ENCODE measurements at places on chromosomes 1 and 21.

GRCh38 chr1:24199291-24199900 lies 12.3 kb upstream of the IFNLR1 start:
- peak; percentile 64 for DNase-seq

DNA sequence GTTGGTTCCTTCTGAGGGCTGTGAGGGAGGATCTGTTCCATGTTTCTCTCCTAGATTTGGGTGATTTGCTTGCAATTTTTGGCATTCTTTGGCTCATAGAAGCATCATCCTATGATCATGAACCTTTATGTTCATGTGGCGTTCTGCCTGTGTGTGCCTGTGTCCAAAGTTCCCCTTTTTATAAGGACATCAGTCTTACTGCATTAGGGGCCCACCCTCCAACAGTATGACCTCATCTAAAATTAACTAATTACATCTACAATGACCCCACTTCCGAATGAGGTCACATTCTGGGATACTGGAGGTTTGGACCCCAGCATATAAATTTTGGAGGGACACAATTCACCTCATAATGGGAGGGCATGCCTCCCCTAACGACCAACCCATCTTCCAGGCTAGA lies 12.8 kb upstream of the CAMK1G start:
- no peak for DNase-seq

- no peak for DNase-seq
Measured at GRCh38 chr1:224718470-224719053, 102.4 kb downstream of the CNIH3 start.

GRCh38 chr1:84912726-84913554 lies 19.9 kb upstream of the LPAR3 start:
- DNase-seq: no peak

- DNase-seq: no peak
Measured at GRCh38 chr1:17662296-17662695, 92.8 kb upstream of the ACTL8 start.

GRCh38 chr1:26829184-26829911 lies 2.9 kb downstream of the ZDHHC18 start:
- no peak for DNase-seq

GRCh38 chr1:199269241-199269640 lies 630.4 kb downstream of the PTPRC start:
- DNase-seq: no peak

GRCh38 chr21:44295646-44296045 lies 4.2 kb upstream of the PFKL start:
- no peak for DNase-seq

DNA sequence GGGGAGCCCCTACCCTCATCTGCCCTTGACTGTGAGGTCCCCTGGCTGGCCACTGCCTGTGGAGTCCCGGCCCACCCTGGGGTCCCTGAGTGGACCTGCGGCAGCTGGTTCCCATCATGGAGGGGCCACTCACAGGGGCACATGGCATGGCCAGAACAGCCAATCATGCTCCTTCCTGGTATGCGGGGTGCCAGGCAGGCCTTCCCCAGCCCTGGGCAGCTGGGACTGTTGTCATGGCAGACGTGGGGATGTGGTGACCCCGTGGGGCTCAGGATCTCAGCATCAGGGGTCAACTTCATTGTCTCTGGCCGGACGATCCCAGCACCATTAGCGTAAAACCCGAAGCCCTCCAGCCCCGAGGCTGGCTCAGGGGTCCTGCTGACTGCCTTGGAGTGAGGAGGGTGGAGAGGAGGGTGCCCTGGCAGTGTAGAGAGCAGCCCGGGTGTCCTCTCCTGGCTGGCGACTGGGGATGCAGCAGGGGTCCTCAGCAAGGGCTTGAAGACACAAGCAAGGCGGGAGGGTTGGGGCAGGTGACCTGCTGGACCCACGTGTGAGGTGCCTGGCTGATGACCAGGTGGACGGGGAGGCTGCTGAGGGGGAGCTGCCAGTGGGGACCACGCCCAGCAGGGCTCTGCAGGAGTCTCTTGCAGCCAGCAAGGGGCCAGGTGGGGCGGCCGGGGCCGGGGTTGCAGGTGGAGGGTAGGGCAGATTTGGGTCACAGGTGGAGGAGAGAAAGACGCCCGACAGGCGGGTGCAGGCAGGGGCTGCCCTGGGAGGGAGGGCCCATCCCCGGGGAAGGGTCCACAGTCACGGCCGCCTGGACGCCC lies 45.1 kb downstream of the TRIM11 start:
- DNase-seq: no peak

GRCh38 chr1:198901266-198901665 lies 262.4 kb downstream of the PTPRC start:
- no peak for DNase-seq

- no peak for DNase-seq
Measured at GRCh38 chr1:108057541-108057940, 92.6 kb upstream of the VAV3 start.

DNA sequence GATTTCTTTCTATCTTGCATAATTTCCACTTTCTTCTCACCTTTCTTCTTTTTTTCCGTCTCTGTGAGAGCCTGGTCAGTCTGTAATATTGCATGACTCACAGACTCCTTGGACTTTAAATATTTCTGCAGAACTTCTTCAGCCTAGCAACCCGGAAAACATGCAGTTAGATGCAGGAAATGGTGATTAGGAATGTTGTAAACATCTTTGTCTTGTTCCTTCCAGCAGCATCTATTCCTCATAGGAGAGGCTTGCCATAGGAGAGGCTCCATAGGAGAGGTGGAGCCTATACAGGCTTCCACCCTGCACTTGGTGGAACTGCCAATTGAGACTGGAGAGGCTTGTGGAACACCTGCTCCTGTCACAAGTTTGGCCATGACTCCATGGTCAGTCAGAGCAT lies 10.0 kb downstream of the GBP5 start:
- no peak for DNase-seq

DNA sequence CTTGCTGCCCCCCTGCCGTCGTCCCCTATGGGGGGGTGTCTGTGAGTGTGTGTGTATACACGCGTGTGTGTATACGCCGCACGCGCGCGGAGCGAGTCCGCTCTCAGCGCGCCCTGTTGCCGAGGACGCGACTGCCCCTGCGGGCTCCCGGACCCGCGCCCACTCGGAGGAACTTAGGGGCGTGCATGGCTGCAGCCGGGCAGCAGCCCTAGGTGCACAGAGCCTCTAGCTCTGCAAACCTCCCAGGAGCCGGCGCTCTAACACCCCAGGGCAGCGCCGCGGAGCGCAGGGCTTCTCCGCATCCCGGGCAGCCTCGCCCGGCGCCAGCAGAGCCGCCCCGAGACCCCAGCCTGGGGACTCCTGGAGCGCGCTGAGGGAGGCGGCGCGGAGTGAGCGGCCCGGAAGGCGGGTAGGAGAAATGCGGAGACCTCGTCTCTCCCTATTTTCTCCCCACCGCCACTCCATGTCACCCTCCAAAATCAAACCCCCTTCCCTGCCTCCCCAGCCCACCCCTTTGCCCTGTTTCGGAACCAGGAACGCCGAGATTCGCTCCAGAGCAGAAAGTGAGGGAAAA lies 574 bp downstream of the ITPKB start:
- DNase-seq: peak; percentile 41

- peak; percentile 12 for DNase-seq
Measured at GRCh38 chr1:59903141-59903754, 23.3 kb downstream of the CYP2J2 start.

DNA sequence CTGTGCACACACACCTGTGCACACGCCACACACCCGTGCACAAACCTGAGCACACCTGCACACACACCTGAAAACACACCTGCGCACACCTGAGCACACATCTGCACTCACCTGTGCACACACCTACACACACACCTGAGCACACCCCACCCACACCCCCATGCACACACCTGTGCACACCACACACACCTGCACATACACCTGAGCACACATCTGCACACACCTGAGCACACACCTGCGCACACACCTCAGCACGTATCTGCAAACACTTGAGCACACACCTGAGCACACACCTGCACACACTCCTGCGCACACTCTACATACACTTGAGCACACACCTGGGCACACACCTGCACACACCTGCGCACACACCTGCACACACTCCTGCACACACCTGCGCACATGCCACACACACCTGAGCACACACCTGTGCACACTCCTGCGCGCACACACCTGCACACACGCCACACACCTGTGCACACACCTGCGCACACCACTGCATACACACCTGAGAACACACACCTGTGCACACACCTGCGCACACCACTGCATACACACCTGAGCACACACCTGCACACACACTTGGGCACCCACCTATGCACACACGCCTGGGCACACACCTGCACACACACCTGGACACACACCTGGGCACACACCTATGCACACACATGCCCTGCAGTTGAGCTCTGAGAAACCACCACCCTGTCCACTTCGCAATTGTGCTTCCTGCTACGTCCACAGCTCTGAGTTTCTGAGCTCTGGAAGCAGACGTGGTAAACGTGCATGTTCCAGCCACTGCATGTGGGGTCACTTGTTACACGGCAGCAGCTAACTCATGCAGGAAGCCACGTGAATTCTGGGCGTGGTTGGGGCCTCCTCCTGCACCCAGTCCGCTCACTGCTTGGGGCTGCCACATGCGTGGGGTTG lies 8.0 kb upstream of the C1orf159 start:
- DNase-seq: no peak

- no peak for DNase-seq
Measured at GRCh38 chr1:185337246-185337645, 20.2 kb upstream of the IVNS1ABP start.

DNA sequence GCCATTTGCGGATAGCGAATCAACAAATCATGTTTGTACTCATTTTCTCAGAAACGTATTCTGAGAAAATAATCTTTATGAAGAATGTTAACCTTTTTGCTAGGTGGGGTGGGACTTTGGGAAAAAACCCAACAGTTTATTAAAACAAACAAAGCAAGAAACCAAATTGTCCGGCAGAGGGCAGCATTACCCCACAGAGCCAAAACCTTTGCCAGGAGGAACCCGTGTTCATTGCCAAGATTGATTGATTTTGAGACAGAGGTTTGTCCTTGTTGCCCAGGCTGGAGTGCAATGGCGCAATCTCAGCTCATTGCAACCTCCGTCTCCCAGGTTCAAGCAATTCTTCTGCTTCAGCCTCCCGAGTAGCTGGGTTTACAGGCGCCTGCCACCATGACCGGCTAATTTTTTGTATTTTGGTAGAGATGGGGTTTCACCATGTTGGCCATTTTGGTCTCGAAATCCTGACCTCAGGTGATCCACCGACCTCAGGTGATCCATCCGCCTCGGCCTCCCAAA lies 70.8 kb upstream of the RHOU start:
- DNase-seq: peak; percentile 83

DNA sequence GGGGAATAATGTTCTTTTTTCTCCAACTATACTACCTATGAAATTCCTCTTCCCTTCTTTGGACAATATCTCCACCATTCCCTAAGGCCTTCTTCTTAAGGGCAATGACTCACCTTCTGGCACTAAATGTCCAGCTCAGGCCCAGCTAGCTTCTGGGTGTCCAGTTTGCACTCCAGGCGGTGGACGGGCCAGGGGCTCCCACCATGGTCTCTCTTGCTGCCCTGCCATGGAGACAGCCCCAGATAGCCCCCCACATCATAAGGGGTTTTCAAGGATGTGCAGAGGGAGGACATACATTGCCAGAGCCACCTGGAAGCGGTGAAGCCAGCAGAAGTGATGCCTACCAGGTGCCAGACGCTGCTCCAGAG lies 43.8 kb downstream of the C1orf198 start:
- DNase-seq: no peak

DNA sequence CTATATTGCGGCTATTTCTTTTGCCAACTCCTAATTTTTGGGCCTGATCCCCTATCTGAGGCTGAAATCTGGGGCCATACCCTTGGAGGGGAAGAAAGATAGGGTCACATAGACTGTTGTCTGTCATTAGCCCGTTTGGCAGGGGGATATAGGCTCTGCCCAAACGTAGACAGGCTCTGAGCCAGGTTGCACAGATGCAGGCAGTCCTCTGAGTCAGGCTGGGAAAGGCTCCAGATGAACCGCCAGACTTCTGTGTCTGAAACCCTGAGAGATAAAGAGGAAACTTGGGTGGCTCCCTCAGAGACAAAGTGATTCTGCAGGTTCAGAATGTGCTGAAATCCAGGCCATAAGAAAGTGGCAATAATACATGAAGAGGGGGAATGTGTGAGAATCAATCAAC lies 4.0 kb upstream of the CAP1 start:
- DNase-seq: no peak

DNA sequence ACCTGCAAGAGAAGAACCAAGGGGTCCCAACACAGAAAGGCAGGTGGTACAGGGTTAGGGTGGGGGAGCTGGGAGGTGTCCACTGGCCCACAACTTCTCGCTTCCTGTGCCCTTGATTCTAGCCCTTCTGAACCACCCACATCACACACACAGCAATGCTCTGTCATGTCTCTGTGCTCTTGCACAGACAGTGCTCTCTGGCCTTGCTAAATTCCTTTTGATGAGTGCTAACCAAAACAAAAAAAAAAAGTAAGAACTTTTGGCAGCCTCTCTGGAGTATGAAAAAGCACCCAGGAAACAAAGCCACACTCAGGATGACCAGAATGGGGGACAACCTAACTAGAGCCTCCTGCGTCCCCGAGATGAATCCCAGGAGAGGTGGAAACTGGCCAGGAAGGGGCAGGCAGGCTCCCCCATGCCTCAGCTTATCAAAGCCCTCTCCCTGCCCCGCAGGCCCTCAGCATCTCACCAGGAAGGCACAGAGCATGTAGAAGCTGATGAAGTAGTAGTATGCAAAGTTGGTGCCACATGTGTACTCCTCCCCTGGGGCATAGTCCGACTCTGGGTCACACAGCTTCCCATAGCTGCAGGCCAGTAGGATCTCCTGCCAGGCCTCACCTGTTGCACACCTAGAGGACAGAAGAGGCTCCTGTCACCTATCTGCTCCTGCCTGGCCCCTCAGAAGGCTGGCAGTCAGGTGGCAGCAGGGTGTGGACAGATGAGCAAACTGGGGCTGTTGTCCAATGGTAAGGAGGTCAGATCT lies 27.2 kb upstream of the KIF21B start:
- no peak for DNase-seq

DNA sequence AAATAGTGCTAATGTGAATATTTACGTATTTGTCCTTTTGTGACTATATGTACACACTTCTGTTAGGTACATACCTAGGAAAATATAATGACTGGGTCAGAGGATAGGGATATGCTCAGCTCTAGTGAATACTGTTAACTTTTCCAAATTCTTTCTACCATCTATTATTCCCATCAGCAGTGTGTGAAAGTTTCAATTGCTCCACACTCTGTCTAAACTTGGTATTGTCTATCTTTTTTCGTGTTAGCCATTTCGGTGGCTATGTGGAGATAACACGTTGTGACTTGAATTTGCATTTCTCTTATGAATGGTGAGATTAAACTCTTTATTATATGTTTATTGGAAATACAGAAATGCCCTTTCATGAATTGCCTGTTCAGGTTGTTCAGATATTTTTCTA lies 22.7 kb upstream of the LELP1 start:
- DNase-seq: no peak

DNA sequence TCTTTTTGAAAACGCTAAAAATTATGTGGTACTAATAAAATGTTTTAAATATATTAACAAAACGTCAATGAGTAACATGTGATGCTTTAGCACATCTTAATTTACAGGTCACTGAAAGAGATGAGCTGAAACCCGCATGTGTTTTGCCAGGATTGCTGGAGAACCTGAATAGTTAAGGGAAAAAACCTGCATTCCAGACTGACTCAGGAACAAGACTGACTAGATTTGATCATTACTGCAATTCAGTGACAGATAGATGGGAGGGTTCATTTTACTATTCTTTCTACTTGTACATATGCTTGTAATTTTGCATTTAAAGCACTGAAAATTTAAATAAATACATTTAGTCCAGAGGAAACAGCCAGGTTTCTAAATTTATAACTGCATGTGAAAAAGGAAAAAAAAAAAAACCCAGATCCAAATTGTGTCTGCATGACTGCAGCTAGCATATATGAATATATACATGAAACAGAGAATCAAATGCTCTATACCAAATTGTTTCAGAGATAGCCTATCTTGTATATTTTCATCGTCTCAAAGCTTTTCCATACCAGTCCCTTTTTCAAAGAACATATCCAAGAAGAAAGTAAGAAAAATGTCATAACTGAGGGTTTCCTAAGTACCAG lies 71.7 kb downstream of the APP start:
- no peak for DNase-seq
